ENCODE measurements at places on chromosomes 1 and 21.

- DNase-seq: no peak
Observed at GRCh38 chr1:26790551-26790953, 2.8 kb downstream of the PIGV start.

DNA sequence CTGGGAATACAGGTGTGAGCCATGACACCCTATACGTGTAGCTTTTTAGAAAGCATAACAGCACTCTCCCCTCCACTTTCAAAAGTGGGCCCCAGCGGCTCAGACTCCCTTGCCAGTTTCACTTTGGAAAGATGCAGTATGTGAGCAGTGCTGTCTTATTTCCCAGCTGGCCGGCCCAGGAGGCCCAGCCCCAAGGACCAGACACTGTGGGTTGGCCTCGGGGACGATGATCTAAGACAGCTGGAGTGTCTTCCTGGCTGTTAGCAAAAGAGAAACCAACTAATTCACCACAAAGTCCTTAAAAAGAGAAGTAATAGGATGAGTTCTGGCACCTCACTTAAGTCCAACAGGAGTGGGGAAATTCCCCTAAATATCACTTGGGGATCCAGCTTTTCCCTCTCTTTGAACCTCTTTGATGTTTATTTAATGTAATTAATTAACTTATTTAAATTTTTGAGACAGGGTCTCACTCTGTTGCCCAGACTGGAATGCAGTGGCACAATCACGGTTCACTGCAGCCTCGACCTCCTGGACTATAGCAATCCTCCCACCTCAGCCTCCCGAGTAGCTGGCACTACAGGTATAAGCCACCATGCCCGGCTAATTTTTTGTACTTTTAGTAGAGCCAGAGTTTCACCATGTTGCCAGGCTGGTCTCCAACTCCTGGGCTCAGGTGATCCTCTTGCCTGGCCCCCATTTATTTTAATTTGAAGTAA is 17.6 kb upstream of the CLIC4 start:
- no peak for DNase-seq

DNA sequence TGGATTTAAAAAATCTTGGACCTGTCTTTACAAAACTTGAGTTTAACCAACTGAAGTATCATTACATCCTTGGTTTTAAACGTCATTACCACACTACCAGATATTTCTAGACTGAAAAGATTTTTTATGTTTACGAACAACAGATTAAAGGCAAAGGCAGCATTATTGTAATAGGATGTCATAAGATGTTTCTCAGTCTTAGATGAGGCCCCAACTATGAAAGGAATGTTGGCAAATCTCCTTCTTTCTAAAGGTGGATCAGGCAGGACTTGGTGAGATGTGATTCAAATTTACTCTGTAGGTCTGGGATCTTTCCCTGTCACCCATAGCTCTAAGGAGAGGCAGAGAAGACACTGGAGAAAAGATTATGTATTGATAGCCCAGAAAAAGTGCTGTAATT is 417.9 kb downstream of the PTBP2 start:
- DNase-seq: no peak

- DNase-seq: no peak
Observed at GRCh38 chr1:228274452-228275178, 66.8 kb downstream of the OBSCN start.

- DNase-seq: no peak
Observed at GRCh38 chr1:84582802-84583587, 8.8 kb upstream of the CTBS start.

- DNase-seq: no peak
Observed at GRCh38 chr1:204989266-204990058, 53.5 kb upstream of the CNTN2 start.
